ENCODE measurements at places on chromosomes 11 and 22.
A peak's percentile ranks its signal among the peaks of the same experiment; 100 is the strongest.

- peak; percentile 74 for DNase-seq
These were observed 62.1 kb upstream of the NUP50 start for GRCh38 chr22:45101515-45102227.

DNA sequence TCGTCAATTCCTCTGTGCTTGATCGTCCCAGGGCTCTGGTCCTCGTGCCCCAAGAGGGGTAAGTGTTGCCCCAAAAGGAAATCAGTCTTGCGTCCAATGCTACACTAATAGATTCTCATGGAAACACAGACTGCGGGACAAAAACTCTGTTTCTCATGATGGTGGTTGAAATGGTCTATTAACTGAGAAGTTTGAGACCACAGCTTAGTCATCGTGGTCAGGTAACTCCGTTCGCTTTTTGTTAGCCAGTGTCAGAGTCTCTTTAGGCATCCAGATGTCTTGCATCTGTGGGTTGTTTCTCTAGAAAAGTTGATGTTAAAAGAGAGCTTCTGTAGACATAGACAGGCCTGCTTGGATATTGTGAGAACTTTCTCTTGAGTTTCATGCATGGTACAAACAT lies 104.6 kb upstream of the SORL1-AS1 start:
- DNase-seq: no peak

DNA sequence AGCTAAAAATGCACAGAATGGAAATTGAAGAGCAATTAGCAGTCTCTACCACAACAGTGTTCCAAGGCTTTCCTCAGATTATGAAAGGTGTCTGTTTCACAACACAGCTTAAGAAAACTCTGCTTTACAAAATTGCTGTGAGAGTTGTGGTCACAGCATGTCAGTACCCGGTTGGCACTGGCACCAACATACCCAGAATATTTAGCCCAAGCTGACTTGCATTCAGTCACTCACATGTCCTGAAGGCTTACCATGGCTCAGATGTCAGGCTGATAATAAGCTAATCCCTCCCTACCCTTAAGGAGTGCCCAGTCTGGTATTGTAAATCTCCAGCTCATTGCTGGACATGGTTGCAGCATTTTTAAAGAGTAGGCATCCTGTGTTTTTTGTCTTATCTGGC lies 14.9 kb downstream of the NCR3LG1 start:
- DNase-seq: no peak

DNA sequence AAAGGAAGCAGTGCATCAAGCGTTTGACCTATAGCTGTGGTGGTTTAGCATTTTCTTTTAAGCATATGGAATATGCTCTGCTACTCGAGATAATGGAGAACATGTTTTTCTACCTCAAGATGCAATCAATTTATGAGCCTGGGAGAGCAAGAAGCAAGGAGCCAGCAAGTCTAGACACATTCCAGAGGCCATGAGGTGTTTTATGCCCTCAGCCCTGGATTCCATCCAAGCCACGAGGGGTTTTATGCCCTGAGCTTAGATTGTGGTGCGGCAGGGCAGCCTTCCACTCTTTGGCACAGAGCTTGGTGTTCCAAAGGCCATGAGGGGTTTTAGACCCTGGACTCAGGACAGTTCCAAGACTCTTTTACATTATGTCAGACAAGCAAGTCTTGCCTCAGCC lies 11.7 kb upstream of the DNAJB13 start:
- no peak for DNase-seq

GRCh38 chr11:94557421-94557820 lies 9.7 kb upstream of the PIWIL4 start:
- no peak for DNase-seq

GRCh38 chr22:31055635-31056159 lies 25.4 kb upstream of the SMTN start:
- DNase-seq: no peak

- DNase-seq: no peak
These were observed 6.1 kb downstream of the MAP4K2 start for GRCh38 chr11:64796757-64797541.

DNA sequence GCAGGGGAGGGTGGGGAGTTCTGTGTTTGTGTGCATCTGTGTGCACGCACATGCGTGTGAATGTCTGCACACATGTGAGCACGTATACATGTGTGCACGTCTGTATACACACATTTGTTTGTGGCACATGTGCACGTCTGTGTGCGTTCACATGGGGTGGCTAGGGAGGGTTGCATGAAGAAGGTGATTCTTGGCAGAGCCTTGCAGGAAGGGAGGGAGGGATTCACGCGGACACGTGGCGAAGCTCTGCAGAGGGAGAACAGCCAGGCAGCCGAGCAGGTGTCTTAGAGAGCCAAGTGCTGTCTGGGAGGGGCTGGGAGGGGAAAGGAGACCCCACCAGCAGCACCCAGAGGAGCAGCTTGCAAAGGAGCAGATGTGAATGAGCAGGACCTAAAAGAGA lies 372.1 kb downstream of the BRD1 start:
- DNase-seq: no peak

DNA sequence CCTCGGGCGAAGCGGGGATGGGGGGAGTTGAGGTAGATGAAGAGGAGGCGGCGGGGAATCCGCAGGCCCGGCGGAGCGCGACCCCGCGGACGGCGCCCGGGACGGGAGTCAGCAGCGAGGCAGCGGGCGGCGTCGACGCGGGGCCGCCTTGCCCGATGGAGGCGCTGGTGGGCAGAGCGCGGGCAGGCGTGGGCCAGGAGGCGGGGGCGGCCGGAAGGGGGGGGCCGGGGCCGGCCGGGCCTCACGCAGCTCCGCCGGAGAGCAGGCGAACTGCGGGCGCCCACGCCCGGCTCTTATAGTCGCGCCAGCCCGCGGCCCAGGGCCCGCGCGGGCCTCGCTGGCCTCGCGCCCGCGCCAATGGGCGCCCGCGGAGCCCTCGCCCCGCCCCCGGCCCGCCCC lies at the start of gene IGF2:
IGF2 (minus strand) TSS at position 267 of the 399 bp plus-strand sequence. CDS start 3,866 bp downstream, outside the sequence.
- no peak for DNase-seq

DNA sequence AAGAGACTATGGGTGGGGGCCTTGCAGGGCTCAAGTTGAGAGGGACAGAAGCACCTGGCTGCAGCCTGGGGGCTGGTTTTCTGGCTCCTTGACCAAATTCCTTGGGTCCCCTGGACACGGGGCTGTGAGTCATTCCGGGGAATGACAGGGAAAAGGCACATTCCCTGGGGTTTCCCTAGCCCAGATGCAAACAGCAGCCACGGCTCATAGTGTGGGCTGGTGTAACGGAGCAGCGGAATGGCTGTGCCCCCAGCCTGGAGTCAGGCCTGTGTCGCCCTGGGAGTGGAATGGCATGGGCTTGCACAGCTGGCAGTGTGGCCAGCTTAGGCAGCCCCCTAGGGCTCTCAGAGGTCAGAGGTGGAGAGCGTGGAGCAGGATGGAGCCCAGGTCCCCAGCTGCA lies 77.6 kb upstream of the KCNQ1OT1 start:
- no peak for DNase-seq

DNA sequence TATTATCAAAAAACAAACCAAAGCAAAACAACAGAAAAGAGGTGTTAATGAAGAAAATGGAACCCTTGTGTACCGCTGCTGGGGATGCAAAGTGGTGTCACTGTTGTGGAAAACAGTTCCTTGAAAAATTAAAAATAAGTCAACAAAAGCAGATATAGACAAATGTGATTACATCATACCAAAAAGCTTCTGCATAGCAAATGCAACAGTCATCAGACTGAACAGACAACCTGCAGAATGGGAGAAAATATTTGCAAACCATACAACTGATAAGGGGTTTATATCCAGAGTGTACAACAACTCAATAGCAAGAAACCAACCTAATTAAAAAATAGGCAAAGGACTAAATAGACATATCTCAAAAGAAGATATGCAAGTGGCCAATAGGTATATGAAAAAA lies 22.9 kb upstream of the CARS1 start:
- no peak for DNase-seq

GRCh38 chr11:69512790-69513189 lies 31.3 kb downstream of the LINC01488 start:
- no peak for DNase-seq

GRCh38 chr22:41479671-41480396 lies 10.9 kb downstream of the ACO2 start:
- DNase-seq: no peak
